Osteoblast (primary cell): ENCODE measurements at places on chromosomes 1 and 21.

DNA sequence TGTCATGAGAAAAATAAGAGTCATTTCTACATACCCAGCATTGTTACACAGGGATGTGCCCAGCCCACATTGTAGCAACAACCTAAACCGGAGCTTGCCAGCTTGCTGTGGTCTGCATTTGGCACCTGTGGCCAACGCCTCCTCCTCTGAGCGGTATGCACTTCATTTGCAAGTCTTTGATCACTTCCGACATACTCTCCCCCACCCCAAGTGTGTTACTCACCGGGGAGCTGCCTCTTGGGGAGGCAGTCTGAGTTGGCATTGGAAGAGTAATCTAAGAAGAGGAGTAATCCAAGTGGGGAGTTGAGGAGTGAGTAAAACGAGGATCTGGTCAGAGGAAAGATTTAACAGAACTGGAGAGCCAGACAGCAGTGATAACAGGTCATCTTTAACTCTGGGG lies 3.8 kb downstream of the BCL9 start:
- peak; percentile 85 for DNase-seq

DNA sequence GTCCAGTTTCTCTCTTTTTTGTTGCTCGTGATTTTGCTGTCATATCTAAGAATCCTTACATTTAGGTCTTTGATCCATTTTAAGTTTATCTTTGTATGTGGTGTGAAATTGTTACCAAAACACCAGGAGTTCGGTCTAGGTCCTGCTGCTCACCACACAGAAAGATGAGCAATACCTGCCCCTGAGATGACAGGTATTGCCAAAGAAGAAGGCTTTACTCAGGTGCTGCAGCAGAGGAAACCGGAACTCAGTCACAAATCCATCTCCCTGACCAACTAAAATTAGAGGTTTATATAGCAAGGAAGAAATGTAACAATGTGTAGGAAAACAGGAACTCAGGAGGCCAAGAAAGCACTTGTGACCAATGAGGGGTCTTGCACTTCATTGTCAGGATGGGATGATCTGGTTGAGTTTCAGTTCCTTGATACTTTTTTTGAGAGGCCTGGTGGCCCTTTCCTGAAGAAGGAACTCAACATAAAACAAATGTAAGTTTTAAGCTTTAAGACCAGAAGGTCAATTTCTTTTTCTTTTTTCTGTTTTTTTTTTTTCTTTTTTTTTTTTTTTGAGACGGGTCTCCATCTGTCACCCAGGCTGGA lies 16.5 kb upstream of the SETDB1 start:
- no peak for DNase-seq

DNA sequence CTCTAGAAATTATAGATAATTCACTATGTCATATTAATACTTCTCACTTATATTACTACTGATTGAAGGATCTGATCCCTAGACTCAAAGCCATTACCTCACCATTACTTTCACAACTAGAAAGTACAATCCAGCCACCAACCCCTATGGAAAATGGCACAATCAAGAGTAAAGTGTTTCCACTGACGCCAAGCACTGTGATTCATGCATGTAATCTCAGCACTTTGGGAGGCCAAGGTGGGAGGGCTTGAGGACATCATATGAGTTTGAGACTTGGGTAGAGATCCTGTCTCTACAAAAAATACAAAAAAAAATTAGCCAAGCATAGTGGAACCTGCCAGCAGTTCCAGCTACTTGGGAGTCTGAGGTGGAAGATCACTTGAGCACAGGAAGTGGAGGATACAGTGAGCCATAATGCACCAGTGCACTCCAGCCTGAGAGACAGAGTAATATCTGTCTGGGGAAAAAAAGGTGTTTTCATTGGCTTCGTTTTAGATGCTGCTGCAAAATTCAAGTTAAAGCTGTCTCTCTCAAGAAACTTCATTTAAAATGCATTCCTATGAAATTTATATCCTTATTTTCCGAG lies 126.5 kb downstream of the AKT3 start:
- DNase-seq = peak; percentile 43

DNA sequence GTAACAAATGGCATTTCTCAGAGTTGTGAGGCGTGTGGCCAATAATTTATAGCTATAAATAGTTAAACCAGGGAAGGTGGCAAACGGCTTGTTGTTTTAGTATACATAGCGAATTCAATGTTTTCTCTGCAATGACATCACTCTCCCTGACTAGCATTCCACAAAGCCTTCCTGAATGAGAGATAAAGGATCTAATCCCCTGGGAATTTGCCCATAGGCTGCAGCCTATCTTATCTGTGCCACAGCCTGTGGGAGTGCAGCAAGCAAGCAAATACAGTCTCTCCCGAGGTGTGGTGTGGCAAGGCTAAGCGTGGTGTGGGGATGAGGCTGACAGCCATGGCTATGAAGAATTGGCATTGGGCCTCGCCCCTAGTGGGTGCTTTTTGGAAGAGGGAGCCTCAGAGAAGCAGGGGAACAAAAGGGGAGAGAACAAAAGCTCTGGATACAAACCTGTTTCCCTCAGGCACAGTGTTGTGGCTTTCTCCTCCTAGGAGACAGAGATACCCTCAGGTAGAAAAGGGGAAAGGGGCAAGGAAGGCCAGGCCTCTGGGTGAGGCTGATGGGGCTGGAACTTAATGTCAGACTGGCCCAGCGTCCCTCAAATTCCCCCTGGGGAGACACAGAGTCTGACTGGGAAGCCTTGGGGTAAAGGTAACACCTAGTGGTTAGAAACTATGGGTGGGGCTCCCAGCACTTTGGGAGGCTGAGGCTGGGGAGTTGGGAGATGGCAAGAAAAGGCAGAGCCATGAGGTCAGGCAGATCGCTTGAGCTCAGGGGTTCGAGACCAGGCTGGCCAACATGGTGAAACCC lies 8.9 kb downstream of the TAGLN2 start:
- DNase-seq = peak; percentile 94

DNA sequence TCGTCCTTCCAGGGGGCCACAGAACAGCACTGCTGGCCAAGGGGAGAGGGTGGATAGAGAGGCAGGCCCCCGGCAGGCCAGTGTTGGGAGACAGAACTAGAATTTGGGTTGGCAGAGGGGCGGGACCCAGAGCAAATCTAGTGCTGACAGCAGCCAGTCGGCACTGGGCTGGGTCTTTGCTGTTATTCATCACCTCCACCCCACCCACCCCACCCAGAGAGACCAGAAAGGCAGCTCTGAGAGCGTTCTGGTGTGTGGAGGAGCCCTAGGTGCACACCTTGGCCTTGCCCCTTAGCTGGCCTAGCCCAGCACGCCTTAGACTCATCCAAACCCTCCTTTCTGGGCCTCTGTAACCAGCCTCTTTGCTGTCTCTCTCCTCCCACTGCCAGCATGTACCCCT lies 6.4 kb upstream of the PKP1 start:
- no peak for DNase-seq

GRCh38 chr1:17248781-17249180 lies at the start of gene PADI3:
TSS of gene PADI3 (plus strand) at chr1:17249098. CDS start at chr1:17249138, 40 bp downstream.
- peak; percentile 68 for DNase-seq

GRCh38 chr1:218823291-218823900 lies 350.3 kb upstream of the LYPLAL1 start:
- DNase-seq = peak; percentile 23

GRCh38 chr1:26839339-26839722 lies 12.8 kb downstream of the ZDHHC18 start:
- DNase-seq = no peak

DNA sequence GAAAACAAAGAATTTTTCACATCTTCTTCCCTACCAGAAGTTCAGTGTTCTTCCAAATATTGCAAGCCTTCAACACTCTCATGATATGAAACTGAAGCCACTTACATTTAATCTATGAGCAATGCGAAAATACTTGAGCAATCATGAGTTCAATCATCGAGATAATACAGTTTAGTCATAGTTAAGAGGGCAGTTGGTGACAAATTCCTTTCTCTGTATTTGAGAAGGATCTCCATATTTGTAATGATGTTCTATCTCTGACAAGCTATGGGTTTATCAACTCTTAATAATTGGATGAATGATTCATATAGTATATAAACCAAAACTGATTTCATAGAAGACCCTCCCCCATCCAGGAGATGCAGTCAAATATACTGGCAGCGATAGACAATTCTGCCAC lies 29.7 kb upstream of the PYHIN1 start:
- no peak for DNase-seq

GRCh38 chr1:89041119-89041641 lies 18.5 kb upstream of the GBP3 start:
- peak; percentile 60 for DNase-seq

- DNase-seq = no peak
Measured at GRCh38 chr1:33363470-33363861, 42.6 kb upstream of the A3GALT2 start.

DNA sequence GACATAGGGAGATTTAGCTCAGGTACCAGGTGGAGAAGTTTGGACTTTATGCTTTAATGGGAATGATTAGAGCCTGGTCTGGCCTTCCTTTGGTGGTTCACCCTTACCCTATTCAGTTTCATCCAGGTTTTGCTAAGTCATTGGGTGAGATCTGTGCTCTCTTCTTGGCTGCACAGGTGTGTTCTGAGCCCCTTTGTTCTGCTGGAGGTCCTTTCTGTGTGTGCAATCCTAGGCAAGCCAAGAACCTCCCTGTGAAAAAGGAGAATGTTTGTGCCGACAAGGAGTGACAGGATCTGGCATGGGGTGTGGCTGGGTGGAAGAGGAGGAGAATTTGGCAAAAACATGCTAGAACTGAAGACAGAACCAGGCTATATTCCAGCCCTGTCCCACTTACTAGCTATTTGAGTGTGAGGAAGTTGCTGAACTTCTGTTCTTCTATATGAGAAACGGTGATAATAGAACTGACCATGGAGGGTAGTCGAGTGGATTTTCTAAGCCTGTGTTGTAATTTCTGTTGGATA lies 4.6 kb downstream of the GSTM5 start:
- DNase-seq = no peak

DNA sequence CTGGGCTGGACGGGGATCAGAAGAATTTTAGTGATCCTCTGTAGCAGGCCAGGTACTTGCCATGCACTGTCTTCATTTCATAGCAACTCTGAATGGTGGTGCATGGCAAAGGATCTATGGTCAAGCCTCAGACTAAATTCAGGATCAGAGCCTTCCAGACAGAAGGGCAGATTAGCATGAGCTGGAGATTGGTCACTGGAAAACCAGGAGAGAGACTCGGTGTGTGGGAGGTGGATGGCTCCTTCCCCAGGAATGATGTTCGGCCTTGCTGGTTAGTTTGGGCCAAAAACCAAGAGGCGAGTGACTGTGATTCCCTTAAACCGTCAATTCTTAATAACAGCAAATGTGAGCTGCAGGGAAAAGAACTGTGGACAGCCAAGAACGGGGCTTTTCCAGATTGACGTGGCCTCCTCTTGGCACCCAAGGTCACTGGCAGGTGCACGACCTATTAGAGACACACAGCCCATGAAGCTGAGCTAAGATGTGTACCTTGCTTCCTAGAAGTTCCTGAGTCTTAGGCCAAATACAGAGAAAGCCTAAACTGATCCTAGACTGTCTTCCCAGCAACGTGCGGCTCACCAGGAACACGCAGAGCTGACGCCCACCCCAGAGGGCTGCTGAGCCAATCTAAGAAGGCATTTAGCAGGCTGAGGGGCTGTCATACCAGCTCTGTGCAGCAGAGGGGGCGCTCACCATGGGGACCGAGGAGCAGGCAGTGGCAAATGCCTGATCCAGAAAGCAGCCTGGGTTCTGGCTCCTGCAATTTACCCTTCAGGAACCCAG lies 18.5 kb downstream of the ALDH4A1 start:
- peak; percentile 97 for DNase-seq

DNA sequence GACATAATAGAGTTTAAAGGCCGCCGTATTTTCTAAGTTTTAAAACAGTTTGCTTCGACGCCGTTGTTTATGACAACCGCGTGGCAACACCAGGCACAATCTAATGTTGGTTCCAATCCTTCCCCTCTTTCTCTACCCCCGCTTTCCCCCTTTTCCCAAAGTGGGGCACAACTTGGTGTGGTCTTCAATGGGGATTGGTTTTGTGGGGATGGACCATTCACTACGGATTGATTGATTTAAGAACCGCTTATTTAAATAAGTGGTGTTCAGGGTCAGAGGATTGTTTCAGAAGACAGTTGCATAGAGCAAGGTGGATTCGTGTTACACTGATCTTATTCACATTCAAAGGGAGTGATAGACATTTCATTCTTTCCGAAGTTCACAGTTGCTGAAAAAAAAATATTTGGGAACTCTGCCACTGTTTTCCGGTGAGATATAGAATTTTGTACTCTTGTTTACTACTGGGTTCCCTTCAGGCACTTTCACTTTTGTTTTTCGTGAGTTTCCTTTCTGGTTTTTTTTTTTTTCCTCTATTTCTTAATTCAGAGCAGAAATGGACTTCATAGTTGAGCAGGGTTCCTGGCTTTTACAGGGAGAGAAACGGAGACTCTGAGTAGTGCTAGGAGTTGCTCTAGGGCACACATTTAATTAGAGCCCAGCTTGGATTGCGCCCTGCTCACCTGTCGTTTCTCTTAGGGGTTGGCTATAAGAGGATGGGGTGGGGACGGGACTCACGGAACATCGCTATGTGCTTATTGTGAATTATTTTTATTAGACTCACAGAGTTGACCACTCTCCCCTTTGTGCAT lies 79.6 kb upstream of the AK4 start:
- DNase-seq = peak; percentile 91

DNA sequence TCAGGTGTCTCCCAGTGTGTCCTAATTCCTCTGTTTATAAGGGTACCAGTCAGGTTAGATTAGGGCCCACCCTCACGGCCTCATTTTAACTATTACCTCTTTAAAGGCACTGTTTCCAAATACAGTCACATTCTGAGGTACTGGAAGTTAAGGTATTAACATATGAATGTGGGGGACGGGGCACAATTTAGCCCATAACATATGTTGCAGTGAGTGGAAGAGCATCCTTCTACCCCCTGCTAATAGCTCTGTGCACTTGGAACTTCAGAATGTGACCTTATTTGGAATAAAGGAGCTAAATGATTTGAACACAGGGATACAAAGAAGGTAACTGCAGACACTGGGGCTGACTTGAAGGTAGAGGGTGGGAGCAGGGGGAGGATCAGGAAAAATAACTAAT lies 67.3 kb upstream of the ADGRL2 start:
- no peak for DNase-seq

- DNase-seq = no peak
Measured at GRCh38 chr1:164910671-164911070, 351.7 kb downstream of the PBX1 start.

- no peak for DNase-seq
Measured at GRCh38 chr1:91527266-91527765, 26.7 kb downstream of the CDC7 start.

DNA sequence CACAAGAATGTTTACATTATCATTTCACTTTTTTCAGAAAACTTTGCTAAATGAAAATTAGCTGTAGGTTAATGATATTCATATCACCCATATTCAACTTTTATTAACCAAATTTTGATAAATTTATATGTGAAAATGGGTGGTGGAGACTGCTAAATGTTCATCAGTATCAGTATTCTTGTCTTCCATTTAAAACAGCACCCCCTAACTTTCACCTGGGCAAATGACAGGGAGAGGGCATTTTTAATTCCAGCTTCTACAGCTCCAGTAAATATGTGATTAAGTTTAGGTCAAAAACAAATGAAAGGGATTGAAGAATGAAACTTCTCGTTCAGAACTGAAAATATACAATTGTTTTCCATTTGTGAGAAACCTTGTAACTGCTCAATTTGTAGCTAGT lies 722.2 kb downstream of the KCNT2 start:
- DNase-seq = no peak
